ENCODE measurements at places on chromosomes 16 and 17.

DNA sequence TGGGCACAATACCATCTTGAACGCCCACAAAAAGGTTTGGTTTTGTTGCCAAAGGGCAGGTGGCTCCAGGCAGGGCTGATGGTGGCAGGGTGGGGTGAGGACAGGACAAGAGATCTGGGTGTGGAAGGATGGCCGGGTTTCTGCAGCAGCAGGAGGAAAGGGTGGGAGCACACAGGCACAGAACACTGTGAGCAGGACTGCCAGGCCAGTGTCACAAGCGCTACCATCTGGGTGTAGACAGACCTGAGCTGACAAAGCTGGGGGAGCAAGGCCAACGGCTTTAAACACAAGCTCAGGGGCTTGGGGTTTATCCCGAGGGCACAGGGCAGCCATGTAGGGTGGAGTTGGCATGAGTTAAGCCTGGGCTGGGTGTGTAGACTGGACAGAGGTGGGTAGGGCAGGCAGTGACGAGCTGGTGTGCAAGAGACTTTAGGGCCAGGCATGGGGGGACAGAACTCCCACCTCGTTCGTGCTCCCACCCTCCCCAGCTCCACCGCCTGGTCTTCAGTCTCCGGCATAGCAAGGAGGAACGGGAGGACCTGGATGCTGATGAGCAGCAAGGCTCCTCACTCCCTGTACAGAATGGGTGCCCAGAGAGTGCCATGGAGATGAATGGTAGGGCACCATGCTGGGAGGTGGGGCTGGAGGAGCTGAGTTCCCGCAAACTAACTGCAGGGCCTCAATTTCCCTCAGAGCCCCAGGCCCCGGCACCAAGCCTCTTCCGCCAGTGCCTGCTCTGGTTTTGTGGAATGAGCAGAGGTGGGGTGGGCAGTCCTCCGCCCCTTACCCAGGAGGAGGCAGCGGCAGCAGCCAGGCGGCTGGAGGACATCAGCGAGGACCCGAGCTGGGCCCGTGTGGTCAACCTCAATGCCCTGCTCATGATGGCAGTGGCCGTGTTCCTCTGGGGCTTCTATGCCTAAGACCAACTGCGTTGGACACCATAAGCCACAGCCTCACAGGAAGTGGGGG, 7.0 kb downstream of the SLC5A2 start:
- no peak for DNase-seq

DNA sequence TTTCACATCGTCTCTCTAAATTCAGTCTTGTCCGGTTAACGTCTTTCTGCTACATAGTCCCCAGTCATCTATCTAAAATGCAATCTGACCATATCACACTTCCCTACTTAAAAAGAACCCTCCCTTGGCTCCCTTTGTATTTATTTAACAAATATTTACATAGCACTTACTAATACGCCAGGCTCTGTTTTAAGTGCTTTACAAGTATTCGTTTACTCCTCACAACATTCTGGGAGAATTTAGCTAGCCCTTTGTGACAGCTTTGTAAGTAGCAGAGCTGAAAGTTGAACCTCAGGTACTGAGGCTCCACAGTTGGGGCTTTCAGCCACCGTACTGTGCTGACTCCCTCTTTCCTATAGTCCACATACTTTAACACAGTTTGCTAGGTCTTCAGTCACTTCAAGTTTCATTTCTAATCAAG, 9.2 kb downstream of the PAFAH1B1 start:
- DNase-seq = no peak

DNA sequence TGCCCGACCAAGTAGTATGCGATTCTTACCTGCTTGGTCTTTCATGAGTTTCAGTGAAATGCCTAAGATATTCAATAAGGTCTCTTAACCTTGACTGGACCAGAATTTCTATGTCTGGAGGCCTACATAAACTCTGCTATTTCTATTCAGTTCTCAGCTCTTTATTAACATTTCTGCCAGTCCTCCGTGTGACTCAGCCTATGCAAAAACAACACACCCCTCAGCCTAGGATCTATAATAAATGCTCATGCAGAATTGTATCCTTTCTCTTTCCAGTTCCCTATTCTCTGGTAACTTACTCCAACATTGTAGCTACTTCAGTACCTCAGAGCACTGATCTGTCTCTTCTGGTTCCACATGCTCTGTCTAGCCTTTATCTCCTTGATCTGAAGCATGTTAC, 1507.4 kb downstream of the CDH11 start:
- no peak for DNase-seq

- peak; percentile 78 for DNase-seq
Measured at GRCh38 chr17:40560592-40561293, 4.5 kb downstream of the CCR7 start.

DNA sequence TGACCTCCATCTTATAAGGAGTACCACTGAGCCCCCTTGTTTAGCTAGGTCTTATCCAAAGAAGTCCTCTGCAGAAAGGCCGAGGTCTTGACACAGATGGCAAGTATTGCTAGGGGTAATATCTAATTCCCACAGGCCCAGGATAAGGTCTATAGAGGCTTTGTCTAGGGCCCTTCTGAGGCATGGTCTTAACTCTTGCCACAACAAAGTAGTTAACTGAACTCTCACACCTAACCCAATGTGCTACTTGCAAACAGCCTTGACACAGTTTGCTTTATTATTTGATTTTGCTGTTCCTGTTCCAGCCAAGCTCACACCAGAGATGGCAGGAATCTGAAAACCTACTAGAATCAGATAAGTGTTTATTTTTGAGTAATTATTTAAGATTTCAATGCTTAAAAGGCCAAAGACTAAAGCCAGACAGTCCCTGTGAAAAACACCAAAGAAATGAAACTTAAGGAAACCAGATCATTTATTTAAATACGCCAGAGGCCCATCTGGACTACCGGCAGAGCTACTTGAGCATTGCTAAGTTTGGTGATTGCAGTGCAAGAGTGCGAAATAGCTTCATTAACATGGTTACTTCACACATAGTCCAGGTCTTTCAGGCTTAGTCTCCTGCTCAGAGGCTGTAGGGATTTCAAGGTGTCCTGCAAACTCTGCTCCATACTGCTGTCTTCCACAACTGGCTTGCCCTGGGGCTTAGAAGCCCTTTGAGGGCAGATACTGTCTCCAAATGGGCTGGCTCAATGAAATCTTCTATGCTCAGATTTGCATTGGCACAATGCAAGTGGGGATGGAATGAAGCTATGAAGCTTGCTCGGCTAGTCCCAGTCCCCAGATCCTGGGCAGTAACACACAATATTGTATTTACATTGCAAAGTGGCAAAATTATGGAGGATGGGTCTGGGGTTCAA, 28.5 kb upstream of the SUPT4H1 start:
- DNase-seq = no peak

- DNase-seq = no peak
Measured at GRCh38 chr16:53202398-53202797, 147.6 kb downstream of the CHD9 start.

Data from CD4-positive, alpha-beta T cell treated with Interleukin-6 for 4 hours (primary cell).